CD4-positive, alpha-beta T cell treated with Interleukin-17A for 4 hours (primary cell): ENCODE measurements at places on chromosomes 1 and 21.
A peak's percentile ranks its signal among the peaks of the same experiment; 100 is the strongest.

GRCh38 chr1:193216920-193217319 lies 30.5 kb upstream of the B3GALT2 start:
- no peak for DNase-seq

GRCh38 chr21:36783612-36784374 lies 84.9 kb downstream of the SIM2 start:
- DNase-seq: no peak

GRCh38 chr1:9559673-9560072 lies 20.4 kb downstream of the SLC25A33 start:
- DNase-seq: peak; percentile 5

DNA sequence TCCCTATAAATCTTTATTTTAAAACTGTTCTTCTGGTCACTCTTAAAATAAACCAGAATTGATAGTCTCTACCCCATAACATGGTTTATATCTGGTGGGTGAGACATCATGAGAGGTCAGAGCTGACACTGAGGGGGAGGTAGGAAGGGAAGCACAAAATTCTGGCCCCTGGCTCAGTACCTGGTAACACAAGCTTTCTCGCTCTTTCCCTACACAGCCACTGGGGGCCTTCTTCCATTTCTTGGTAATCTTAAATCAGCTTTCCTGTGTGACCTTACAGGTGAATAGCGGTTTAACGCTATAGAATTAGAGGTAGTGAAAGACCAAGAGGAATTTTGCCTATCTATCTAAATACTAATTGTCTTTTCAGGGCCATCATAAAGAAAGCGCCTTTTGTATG lies 5.4 kb downstream of the CRNN start:
- DNase-seq: no peak

GRCh38 chr1:96772972-96773371 lies 51.4 kb downstream of the PTBP2 start:
- DNase-seq: no peak

DNA sequence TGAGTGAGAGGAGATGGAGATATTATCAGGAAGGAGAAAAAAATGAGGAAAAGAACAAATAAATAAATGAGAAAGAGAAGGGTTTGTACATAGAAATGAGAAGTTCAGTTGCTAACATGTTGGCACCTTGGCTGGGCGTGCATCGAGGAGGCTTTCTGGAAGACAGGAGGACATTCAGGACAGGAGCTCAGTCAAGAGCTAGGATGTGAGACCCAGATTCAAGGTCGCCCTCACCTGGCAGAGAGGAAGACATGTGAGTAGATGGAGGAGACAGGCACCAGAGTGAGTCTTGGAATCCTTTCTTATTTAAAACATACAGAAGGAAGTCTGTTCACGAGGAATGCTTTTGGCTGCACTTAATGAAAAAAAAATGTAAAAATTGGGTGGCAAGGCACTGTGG lies 640.9 kb downstream of the NPHP4 start:
- DNase-seq: no peak

DNA sequence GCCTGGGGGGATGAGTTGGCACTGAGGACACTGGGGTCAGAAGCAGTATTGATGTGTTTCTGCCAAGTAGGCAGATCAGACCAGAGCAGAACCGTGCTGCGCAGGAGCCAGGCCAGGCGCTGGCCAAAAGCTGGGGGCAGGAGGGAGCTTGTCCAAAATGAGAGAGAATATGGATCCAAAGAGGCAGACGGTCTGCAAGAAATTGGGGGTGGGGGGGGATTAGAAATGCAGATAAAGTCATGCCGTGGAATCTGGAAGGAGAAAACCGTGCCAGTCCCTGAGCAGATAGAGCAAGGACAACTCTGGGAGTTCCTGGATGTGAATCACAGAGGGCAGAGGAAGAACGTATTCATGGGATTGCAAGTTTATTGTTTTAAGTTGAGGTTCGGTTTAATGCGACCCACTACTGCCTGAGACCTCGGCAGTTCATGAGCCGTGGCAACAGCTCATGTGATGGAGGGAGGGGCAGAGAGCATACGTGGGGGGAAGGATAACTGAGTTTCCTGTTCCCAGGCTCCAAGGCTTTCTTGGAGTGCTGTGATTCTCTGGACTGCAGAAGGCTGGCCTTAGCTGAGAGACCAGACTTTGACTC lies 224.0 kb downstream of the FGGY start:
- DNase-seq: no peak

GRCh38 chr1:154151311-154151710 lies 3.6 kb downstream of the NUP210L start:
- no peak for DNase-seq

DNA sequence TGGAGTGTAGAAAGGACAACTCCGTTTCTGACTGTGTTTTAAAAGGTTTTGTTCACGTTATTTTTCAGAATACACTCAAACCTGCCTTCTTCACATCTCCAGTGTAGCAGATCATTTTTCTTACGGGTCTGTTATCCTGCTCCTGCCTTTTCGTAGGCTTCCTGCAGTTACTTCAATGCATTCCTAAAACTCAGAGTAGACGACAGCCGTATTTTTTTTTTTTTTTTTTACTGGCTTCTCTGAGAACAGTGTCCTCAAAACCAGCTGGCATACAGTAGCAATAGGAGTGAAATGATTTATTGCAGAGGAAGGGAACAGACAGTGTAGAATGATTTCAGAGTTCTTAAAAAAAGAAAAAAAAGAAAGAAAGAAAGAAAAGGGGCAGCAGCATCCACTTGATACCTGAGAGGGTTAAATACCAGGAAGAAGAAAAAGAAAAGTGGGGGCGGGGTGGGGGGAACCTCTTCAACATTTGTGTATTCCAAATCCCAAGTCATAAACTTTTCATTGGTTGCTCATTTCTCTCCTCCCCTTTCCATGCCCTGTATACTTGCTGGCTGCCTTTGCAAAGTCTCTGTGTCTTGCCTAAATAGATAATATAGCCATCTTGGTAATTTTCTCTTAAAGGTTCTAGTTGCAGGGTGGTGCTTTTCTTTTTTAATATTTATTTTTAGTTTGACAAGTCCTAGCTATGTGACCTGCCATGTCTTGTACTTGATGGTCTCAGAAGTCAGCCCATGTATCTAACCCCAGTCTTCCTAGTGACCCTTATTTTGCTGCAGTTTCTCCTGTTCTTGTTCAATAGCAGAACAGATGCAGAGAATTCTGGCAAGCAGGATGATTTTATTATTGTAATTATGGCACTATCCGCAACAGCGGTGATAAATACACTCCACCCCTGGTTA lies 2.8 kb downstream of the TGFB2 start:
- DNase-seq: no peak

GRCh38 chr1:108120163-108120562 lies 80.0 kb downstream of the SLC25A24 start:
- no peak for DNase-seq

DNA sequence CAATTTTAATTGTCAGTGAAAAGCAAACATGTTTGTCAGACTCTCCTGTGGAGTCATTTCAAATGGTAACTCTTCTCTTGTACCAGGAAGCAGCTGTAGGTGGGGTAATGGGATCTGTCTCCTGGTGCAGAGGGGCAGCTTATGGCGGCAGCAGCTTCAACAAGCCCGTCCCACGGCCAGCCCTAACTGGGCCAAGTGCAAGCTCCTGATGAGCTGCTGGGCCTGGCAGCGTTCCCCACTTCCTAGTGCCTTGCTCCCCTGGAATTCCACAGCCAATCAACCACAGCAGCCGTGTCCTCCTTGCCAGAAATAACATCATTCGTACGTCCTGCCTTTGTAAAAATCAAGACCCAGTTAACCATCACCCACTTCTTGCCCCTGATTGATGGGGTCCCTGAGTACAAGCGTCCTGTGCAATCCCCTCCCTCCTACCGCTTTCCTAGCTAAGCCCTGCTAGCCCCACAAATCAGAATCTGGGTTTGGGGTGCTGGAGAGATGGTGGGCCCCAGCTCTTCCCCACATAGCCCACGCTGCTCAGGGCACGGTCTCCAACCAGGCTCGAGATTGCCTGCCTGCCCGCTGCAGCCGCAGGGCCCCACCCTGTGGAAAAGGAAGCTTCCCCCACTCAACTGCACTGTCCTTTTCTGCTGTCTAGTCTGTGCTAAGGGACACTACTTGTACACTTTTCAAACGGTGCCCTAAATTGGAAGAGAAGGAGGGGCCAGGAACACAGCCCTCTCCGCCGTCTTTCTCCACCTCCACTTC lies 61.2 kb downstream of the TOR1AIP2 start:
- no peak for DNase-seq

- DNase-seq: peak; percentile 2
Observed at GRCh38 chr21:42440187-42440792, 36.6 kb downstream of the UBASH3A start.

- DNase-seq: no peak
Observed at GRCh38 chr1:74895411-74895810, 162.5 kb downstream of the TYW3 start.

GRCh38 chr1:110356379-110356778 lies 17.2 kb downstream of the RBM15 start:
- no peak for DNase-seq

DNA sequence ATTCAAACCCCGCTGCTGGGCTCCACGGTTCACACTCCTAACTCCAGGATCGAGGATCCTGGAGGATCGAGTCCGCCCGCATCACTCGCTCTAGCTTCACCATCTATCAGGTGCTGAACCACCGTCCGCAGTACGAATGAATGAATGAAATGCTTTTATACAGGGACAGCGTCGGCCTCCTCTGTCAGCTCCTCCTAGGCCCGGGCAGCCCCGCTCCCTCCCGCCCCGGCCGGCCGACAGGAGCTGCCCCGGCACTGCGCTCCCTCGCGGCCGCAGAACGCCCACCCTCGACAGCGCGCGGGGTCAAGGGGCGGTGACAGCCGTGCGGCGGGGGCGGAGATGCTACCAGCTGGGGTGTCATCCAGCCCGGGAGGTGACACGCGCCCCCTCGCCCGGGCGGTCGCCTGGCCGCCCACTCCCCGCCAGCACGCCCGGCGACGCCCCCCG lies 520 bp downstream of the ZBTB17 start:
- peak; percentile 70 for DNase-seq

- DNase-seq: no peak
Observed at GRCh38 chr1:161199506-161200139, 769 bp upstream of the ADAMTS4 start.

GRCh38 chr1:230858918-230859729 lies 9.2 kb downstream of the C1orf198 start:
- no peak for DNase-seq

DNA sequence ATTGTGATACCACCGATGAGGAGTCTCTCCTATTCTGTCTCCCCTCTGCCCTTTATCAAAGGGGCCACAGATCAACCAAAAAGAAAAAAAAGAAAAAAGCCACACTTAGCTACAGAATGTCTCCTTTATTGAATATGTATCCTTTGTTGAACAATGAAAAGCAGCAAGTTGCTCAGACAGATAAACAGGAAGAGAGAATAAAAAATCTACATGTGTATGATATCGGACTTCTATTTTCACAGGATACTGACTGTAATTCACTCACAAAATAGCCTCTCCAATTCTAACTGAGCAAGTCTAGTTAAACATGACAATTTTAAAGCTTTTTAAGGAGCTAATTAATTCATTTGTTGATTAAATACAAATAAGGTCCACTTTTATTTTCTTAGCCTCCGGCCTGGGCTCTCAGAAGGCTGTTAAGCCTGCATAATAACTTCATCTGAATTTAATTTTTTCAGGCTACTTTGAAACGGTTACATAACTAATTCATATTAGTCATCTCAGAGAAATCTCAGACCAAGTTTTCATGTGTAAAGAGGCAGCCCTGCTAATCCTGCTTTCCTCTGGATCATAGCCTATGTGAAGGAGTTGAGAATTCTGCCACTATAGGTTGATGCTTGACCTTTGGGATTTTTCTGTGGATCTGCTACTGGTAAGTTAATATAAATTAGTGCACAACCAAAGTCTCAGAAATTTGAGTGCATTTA lies 304.1 kb upstream of the NR5A2 start:
- no peak for DNase-seq

DNA sequence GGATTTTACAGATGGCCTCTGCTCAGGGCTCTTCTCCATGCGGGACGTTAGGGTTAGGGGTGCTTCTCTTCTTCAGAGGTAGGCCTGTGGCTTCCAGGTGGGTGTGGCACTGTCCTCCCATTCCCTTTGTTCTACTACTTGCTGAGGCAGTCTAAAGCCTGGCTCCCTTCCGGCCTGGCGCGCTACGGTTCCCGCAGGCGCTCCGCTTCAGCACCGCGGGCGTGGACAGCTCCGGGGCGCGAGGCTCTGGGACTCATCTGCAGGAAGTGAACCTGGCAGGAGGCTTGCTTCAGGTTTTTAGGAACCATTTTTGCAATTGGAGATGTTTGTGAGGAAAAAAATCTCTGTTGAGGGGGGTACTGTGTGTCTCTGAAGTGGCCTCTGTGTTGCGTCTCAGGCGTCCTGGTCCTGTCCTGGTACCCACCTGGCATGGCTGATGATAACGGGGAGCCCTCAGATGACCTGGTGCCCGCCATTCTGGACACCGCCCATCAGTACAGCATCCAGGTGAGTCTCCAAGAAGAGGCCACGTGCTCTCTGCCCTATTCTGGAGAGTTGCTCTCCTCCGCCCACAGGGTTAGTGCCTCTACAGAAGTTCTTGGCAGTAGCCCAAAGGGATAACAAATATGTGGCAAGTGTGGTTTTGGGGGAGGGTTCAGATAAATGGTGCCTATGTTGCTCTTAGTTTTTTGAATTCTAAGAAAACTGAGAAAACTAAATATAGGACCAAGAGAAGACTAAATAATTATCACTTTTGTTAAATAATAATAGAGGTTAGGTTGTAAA lies 1.9 kb downstream of the MANEAL start:
- DNase-seq: peak; percentile 54

DNA sequence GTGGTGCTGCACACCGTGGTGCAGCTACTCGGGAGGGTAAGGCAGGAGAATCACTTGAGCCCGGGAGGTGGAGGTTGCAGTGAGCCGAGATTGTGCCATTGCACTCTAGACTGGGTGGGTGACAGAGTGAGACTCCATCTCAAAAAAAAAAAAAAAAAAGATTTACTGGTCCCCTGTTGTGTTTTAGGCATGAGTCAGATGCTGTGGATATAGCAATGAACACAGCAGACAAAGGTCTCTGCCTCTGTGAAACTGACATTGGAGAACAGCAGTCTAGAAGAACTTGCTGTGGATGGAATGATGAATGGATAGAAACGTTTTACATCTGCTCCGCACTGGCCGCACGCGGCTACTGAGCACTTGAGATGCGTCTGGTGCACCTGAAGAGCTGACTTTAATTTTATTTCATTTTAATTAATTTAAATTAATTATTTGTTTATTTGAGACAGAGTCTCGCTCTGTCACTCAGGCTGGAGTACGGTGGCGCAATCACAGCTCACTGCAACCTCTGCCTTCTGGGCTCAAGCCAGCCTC lies 24.5 kb upstream of the EPHA2 start:
- DNase-seq: no peak
